Type B pancreatic cell (in vitro differentiated cells): ENCODE measurements at places on chromosomes 6 and 20.
A peak's percentile ranks its signal among the peaks of the same experiment; 100 is the strongest.

- H3K27ac ChIP-seq = no peak overlapping the region
- no peaks in the 10 kb centered on the region for H3K4me1 ChIP-seq
- H3K4me3 ChIP-seq = no peak overlapping the region
Measured at GRCh38 chr6:169906004-169906687, 154.7 kb downstream of the ERMARD start.

- peaks cover 7% of the 10 kb centered on the region for H3K36me3 ChIP-seq
- H3K4me3 ChIP-seq = no peak overlapping the region
- no peaks in the 10 kb centered on the region for H3K27me3 ChIP-seq
- no peak overlapping the region for H3K27ac ChIP-seq
Measured at GRCh38 chr6:17413313-17413750, 19.9 kb downstream of the CAP2 start.

DNA sequence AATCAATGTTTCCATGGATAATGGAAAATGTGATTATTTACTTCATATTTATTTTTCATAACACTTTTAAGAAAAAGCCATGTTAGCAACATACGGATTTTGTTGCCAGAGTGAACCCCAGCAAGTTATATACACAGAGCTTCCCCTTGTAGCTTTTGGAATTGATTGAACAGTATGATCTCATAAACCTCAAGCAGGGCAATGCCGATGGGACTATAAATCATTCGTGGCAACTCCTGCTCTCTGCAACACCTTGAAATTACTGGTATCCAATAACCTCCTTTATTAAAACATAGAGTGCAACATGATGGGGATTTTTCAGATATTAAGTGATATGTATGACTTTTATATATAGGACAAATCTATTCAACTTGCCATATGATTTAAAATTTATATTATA is 428.5 kb downstream of the KHDRBS2 start:
- H3K36me3 ChIP-seq = no peaks in the 10 kb centered on the region
- no peaks in the 10 kb centered on the region for H3K4me1 ChIP-seq

DNA sequence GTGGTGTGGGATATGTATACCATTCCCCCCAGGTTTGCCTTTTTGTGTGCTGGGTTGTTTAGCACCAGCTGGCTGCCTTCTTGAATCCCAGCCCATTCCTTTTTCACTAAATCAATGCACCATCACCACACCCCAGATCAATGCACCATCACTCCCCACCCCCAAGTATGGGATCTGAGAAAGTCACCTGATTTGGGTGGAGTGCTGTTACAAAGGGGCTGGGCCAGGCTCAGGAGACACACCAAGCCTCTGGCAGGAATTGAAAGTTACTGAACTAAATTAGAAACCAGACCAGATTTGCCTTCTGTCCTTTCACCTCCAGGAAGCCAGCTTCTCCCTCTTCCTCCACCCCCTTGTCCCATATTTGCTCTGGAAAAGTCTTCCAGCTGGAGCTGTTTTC is 19.6 kb upstream of the PKHD1 start:
- H3K4me3 ChIP-seq = no peak overlapping the region
- H3K27me3 ChIP-seq = peaks cover 2% of the 10 kb centered on the region
- no peaks in the 10 kb centered on the region for H3K4me1 ChIP-seq
- H3K36me3 ChIP-seq = no peaks in the 10 kb centered on the region
- H3K27ac ChIP-seq = no peak overlapping the region

GRCh38 chr6:156383059-156383458 is 394.1 kb upstream of the ARID1B start:
- H3K36me3 ChIP-seq = no peaks in the 10 kb centered on the region
- no peak overlapping the region for H3K4me3 ChIP-seq
- no peak overlapping the region for H3K27ac ChIP-seq
- no peak for DNase-seq
- H3K27me3 ChIP-seq = no peaks in the 10 kb centered on the region
- H3K4me1 ChIP-seq = peaks cover 14% of the 10 kb centered on the region

DNA sequence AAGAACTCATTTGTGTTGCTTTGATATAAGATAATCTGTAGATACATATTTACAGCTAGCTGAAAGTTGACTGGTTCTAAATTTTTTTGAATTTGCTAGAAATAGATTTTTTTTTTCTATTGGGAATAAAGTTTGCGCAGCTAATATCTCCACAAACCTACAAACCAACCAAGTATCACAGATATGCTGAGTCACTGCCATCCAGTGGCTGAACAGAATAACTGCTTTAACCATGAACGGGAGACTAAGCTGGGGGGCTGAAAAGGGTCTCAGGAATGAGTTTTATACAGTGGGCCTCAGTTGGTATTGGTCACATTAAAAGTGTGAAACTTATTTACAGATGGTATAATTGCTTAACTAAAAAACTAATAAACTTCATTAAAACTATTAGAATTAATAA is 326.7 kb upstream of the CNR1 start:
- H3K27ac ChIP-seq = no peak overlapping the region
- H3K36me3 ChIP-seq = no peaks in the 10 kb centered on the region
- no peaks in the 10 kb centered on the region for H3K27me3 ChIP-seq
- DNase-seq = no peak
- H3K4me1 ChIP-seq = no peaks in the 10 kb centered on the region

- H3K27ac ChIP-seq = no peak overlapping the region
- H3K36me3 ChIP-seq = no peaks in the 10 kb centered on the region
- no peaks in the 10 kb centered on the region for H3K4me1 ChIP-seq
Measured at GRCh38 chr6:91126876-91127275, 540.0 kb upstream of the MAP3K7 start.

DNA sequence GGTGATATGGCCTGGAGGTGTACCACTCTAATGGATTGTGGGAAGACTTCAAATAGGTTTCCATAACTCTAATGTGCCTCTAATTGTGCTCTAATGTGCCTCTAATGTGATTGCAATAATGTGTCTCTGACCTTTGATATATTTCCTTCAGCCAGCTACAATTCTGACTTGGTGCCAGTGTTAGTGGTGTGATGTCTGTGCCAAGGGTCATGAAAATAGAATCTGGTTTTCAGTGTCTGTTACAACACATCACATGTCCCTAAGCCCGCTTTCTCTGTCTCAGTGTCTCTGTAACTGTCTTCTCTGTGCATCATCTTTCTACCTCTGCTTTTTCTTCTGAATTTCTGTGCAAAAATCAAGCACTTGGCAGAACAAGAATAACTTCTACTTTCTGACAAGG is 77.2 kb upstream of the ECI2 start:
- no peaks in the 10 kb centered on the region for H3K36me3 ChIP-seq
- no peaks in the 10 kb centered on the region for H3K4me1 ChIP-seq
- H3K4me3 ChIP-seq = no peak overlapping the region
- H3K27me3 ChIP-seq = no peaks in the 10 kb centered on the region

- no peaks in the 10 kb centered on the region for H3K36me3 ChIP-seq
- no peaks in the 10 kb centered on the region for H3K27me3 ChIP-seq
- H3K27ac ChIP-seq = no peak overlapping the region
- H3K4me3 ChIP-seq = no peak overlapping the region
Measured at GRCh38 chr6:131112249-131112648, 23.0 kb upstream of the AKAP7 start.

DNA sequence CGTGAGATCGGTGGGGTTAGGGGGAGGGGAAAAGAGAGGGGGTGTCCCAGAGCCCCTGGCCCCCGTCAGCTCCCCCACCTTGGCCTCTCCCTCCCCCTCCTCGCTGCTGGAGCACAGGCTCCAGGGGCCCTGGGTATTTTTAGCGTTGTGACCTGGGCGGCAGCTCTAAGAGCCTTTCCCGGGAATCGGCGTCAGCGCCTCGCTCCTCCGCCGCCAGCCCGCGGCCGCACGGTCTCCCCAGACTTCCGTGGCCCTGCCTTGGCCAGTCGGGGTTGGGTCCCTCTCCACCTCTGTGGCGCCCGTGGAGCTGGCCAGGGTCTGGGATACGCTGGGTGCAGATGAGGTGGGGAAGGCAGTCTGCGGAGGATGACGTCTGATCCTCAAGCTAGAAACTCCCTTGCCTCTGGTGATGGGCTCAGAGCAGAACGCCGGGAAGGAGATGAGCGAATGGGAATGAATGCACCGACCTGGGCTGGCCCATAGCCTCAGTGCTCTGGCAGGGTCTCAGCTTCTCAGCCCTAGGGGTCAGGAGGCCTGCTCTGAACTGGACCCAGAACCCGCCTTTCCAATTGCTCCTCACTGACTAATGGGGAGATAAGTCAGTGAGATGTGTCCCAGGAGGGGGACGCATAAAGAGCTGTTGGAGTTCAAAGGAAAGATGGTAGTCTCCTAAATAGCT is 883 bp upstream of the DBNDD2 start:
- peak overlapping the region; percentile 89 for H3K4me3 ChIP-seq
- peak overlapping the region; percentile 79 for H3K27ac ChIP-seq
- DNase-seq = no peak
- H3K36me3 ChIP-seq = peaks cover 3% of the 10 kb centered on the region
- H3K27me3 ChIP-seq = peaks cover 40% of the 10 kb centered on the region
- peaks cover 13% of the 10 kb centered on the region for H3K4me1 ChIP-seq

- H3K27me3 ChIP-seq = no peaks in the 10 kb centered on the region
- DNase-seq = no peak
- no peaks in the 10 kb centered on the region for H3K36me3 ChIP-seq
- H3K4me1 ChIP-seq = peaks cover 7% of the 10 kb centered on the region
- H3K4me3 ChIP-seq = no peak overlapping the region
Measured at GRCh38 chr6:148836751-148837150, 89.9 kb downstream of the UST start.

DNA sequence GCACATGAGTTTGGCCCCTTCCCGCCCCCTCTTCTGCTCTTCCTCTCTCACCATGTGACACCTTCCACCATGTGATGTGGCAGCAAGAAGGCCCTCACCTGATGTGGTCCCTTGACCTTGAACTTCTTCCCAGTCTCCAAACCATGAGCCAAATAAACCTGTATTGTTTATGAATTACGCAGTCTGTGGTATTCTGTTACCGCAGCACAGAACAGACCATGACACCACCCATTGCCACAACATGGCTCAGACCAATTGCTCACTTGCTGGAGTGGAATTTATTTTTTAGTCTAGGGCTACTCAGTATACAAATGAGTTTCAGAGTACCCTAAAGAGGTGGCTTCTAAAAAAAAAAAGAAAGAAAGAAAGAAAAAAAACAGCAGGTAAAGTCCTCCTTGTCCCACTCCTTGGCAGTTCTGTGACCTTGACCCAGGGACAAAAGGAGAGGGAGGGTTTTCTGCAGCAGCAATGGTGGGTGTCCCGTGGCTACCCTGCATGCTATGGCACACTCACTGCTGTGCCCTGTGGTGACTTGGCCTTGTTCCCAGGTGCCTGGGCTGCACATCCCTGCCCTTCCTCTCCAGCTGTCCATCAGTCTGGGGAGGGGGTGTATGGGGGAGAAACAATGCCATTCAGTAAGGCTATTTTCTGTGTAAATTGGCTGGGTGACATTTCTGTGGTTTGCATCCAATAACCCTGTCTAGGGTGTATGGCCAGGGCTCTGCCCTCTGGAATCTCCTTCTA is 5.4 kb upstream of the VSX1 start:
- H3K36me3 ChIP-seq = no peaks in the 10 kb centered on the region
- H3K27me3 ChIP-seq = peaks cover 92% of the 10 kb centered on the region
- H3K27ac ChIP-seq = no peak overlapping the region
- peaks cover 7% of the 10 kb centered on the region for H3K4me1 ChIP-seq

DNA sequence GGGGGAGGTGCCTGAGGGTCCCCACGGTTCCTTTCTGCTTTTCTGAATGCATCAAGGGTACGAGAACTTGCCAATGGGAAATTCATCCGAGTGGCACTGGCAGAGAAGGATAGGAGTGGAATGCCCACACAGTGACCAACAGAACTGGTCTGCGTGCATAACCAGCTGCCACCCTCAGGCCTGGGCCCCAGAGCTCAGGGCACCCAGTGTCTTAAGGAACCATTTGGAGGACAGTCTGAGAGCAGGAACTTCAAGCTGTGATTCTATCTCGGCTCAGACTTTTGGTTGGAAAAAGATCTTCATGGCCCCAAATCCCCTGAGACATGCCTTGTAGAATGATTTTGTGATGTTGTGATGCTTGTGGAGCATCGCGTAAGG is 226.4 kb downstream of the SMOC2 start:
- peak overlapping the region; percentile 75 for H3K27ac ChIP-seq
- H3K27me3 ChIP-seq = no peaks in the 10 kb centered on the region
- DNase-seq = no peak
- no peaks in the 10 kb centered on the region for H3K36me3 ChIP-seq

GRCh38 chr6:2862712-2863181 is 21.1 kb upstream of the SERPINB1 start:
- peaks cover 29% of the 10 kb centered on the region for H3K4me1 ChIP-seq
- no peak overlapping the region for H3K27ac ChIP-seq
- H3K27me3 ChIP-seq = peaks cover 5% of the 10 kb centered on the region
- H3K4me3 ChIP-seq = no peak overlapping the region
- no peak for DNase-seq

DNA sequence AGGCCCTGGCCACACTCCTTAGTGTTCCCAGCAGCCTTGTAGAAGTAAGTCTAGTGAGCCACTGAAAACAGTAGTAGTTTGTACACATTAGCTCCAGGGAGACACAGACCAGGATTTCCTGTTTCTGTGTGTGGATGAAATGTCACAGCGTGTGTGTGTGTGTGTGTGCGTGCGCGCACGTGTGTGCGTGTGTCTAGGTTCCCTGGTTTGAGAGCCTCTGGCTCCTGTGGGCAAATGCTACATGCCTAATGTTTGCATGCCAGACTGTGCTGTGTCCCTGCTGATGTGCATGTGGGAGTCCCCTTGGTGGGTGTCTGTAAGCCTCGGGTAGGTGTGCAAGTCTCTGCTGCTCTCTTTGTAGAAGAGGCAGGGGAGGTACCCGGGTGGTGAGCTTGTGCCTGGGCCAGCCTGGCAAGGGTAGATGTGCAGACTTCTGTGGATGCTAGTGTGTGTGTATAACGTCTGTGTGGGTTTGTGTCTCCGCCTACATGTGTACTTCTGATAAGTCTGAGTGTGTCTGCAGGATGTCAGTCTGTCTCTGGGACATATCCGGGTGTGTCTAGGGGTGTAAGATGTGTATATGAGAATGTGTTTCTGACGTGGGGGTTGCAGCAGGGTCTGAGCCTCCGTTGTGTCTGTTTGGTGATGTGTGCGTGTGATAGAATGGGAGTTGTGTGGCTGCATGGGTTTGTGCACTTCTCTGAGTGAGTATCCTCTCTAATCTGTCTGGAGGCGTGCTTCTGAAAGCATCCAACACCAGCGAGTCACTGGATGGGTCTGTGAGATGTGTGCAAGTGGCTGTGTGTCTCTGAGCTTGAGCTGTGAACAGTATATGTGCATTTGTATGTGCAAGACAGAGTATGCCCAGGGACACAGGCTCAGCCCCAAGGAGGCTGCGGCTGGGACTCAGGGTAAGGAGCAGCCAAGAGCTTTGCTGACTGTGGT is 19.0 kb upstream of the TLDC2 start:
- H3K27me3 ChIP-seq = no peaks in the 10 kb centered on the region
- peaks cover under 1% of the 10 kb centered on the region for H3K36me3 ChIP-seq
- H3K4me3 ChIP-seq = no peak overlapping the region
- DNase-seq = no peak

GRCh38 chr6:43509142-43509983 is 783 bp downstream of the LRRC73 start:
- H3K27ac ChIP-seq = peak overlapping the region; percentile 60
- no peak for DNase-seq
- H3K36me3 ChIP-seq = peaks cover 12% of the 10 kb centered on the region
- H3K4me1 ChIP-seq = peaks cover 9% of the 10 kb centered on the region
- H3K4me3 ChIP-seq = peak overlapping the region; percentile 88
- peaks cover 19% of the 10 kb centered on the region for H3K27me3 ChIP-seq

- no peaks in the 10 kb centered on the region for H3K36me3 ChIP-seq
- H3K4me3 ChIP-seq = no peak overlapping the region
- H3K27ac ChIP-seq = no peak overlapping the region
- H3K4me1 ChIP-seq = peaks cover 4% of the 10 kb centered on the region
- peaks cover 6% of the 10 kb centered on the region for H3K27me3 ChIP-seq
- no peak for DNase-seq
Measured at GRCh38 chr20:45181639-45182038, 6.9 kb downstream of the PI3 start.

- no peak overlapping the region for H3K4me3 ChIP-seq
- H3K4me1 ChIP-seq = peaks cover 32% of the 10 kb centered on the region
- peaks cover 39% of the 10 kb centered on the region for H3K36me3 ChIP-seq
- H3K27me3 ChIP-seq = no peaks in the 10 kb centered on the region
- no peak for DNase-seq
Measured at GRCh38 chr6:35356391-35356790, 14.0 kb downstream of the PPARD start.
